ENCODE measurements at places on chromosomes 5 and 9.

DNA sequence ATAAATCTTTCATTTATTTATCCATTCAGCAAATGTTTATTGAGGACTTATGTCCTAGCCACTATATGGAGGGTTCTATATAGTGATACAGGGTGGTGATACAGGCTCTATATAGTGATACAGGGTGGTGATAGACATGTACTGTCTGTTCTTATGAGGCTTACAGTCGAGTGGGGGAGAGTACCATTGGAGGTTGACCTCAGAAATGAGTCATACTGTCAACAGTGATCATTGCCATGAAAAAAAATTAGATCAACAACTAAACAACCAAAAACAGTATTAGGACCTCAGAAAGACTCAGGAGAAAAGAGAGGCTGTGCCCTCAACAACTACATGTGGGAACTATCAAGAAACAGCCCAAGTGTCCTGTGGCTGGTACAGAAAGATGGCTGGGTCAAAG, 22.0 kb downstream of the PAPPA start:
- DNase-seq: no peak

GRCh38 chr9:69168709-69169217, 5.3 kb upstream of the TJP2 start:
- no peak for DNase-seq

DNA sequence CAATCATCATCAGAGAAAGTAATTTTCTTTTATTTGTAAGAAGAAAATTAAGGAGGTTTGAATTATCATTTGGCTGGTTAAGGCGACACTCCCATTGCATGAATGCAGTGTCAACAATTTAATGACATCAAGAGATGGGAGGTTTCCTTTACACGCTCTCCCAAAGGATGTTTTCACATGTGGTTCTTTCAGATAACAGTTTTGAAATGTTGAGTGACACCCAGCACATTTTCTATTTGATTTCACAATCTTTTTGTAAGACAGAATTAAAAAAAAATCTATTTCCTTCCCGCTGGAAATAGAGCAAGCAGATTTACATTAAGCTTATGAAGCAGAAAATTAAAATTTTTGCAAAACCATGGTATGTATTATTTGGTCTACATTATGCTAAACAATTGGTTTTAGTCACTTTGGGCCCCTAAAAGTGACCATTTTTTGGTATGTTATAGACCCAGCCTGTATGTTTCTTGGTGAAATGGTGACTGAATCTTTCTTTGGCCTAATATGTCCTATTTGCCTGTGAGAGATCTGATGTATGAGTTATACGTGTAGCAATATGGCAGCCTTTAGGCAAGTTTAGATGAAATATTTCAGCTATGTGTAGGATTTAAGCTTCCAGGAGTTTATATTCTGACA, 18.9 kb upstream of the ANKRD55 start:
- no peak for DNase-seq

DNA sequence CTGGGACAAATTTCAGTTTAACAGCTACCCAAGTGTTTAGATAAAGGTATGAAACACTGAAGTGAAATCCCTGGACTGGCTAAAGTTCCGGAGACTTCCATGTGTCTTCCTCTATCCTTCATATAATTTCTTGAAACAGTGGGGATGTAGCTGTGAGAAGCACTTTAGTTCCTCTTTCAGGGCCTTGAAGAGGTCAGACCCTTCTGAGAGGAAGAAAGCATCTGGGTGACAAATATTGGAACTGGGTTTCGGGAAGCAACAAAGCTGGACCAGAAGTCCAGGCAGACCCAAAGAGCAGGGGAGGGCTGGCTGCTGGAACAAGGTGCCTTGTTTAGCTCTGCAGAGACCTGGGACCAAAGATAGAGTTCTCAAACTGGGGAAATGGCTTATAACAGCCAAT, 75.4 kb upstream of the ZFAND5 start:
- DNase-seq: no peak

- DNase-seq: no peak
These were observed 51.1 kb upstream of the CDKN2AIPNL start for GRCh38 chr5:134462761-134463160.

DNA sequence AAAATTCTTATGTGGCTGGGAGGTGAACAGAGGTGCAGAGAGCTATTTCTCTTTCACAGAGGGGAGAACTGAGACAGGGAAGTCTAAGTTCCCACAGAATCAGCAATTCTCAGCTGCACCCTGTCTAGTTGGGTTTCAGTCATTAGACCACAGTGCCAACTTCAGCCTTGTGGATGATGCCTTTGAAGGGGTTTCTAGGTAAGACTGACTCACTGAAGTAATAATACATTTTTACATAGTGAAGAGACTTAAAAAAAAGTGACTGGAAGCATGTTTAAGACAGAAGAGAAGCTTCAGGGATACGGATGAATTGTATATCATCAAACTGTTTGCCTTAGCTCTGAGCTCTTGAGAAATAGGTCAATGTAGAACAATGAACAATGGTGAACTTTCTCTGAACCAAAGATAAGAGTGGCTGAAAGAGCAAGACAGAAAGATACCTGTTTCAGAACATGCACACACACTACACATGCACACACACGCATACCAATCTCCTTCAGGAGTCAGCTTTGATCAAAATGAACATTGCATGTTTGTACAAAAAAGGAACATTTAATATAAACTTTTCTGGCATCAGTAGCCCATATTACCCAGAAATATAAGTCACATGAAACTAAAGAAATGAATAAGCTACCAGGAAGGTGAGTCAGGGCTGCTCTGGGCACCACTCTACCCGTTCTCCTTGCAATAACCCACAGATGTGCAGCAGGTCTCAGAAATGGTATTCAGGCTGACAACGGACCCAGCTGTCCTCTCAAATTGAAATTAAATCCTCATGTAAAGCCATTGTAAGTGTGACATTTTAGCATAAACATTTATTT, 12.6 kb upstream of the FYB1 start:
- no peak for DNase-seq

DNA sequence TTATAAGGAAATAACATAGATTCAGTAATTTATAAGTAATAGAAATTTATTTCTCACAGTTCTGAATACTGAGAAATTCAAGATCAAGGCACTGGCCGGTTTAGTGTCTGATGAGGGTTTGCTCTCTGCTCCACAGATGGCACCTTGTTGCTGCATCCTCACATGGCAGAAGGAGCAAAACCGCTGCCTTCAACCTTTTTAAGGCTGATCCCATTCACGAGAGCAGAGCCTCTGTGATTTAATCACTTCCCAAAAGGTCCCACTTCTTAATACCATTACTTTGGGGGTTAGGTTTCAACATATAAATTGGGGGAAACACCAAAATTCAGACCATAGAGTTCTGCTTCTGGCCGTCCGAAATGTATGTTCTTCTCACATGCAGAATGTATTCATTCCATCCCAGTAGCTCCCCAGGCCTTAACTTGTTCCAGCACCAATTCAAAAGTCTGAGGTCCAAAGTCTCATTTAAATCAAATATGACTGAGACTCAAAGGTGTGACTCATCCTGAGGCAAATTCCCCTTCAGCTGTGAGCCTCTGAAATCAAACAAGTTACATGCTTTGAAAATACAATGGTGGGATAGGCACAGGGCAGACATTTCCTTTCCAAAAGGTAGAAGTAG, 30.6 kb downstream of the BAAT start:
- no peak for DNase-seq

GRCh38 chr9:129182625-129183494, 4.8 kb upstream of the IER5L start:
- no peak for DNase-seq

- DNase-seq: no peak
These were observed 127.7 kb upstream of the BASP1 start for GRCh38 chr5:17089690-17090089.

- DNase-seq: no peak
These were observed 93.1 kb downstream of the C9orf152 start for GRCh38 chr9:110114859-110115201.

DNA sequence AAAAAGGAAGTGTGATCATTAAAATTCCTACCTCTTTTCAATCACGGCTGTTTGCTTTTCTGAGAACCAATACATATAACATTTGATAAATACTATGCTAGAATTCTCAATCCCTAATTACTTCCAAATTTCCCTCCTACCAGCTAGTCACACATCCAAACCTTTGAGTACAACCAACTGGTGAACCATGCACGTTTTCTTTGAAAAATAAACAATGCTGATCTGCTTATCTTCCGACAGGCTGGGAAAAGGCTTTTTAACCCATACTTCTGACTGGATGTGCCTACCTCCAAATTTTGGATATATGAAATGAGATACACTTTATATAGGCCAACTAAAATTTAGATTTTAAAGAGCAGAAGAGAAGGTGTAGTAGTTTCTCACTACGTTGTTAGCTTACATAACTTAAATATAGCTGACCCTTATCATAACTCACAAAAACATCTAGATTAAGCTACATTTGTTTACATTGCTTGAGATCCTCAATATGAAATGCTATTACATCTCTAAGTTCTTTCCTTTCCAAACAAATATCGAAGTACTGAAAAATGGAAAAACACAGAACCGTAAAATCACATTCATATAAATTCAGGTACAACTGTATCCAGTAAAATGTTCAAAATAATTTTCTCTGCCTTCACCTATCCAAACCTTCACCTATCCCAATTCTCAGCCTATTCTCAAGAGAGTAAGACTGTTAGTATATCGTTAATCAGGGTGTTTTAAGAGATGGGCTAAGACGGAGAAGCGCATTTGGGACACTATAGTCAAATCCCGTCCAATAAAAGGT, 2.1 kb downstream of the NR3C1 start:
- no peak for DNase-seq

- no peak for DNase-seq
These were observed 499.2 kb upstream of the COX7C start for GRCh38 chr5:86118542-86118941.

DNA sequence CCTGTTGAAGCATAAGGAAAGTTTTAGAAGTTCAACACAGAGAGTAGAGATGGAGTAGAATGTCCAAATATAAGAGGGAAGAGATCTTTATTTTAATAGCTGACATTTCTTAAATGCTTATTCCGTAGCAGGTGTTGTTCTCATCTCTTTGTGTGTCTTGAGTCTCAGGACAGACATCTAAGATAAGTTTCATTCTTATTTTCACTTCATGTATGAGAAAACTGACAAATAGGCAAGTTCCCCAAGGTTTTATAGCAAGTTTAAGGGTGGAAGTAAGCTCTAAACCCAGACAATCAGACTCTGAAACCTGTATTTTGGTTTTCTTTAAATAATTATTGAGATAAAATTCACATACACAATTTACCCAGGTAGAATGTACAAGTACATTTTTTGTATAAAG, 228.4 kb upstream of the PPP1R2B start:
- DNase-seq: no peak

- no peak for DNase-seq
These were observed 54.7 kb downstream of the GLDC start for GRCh38 chr9:6590772-6591384.

- DNase-seq: no peak
These were observed 79.2 kb downstream of the ZNF354C start for GRCh38 chr5:179139111-179139935.

GRCh38 chr9:27385606-27386322, 88.8 kb upstream of the EQTN start:
- DNase-seq: no peak

DNA sequence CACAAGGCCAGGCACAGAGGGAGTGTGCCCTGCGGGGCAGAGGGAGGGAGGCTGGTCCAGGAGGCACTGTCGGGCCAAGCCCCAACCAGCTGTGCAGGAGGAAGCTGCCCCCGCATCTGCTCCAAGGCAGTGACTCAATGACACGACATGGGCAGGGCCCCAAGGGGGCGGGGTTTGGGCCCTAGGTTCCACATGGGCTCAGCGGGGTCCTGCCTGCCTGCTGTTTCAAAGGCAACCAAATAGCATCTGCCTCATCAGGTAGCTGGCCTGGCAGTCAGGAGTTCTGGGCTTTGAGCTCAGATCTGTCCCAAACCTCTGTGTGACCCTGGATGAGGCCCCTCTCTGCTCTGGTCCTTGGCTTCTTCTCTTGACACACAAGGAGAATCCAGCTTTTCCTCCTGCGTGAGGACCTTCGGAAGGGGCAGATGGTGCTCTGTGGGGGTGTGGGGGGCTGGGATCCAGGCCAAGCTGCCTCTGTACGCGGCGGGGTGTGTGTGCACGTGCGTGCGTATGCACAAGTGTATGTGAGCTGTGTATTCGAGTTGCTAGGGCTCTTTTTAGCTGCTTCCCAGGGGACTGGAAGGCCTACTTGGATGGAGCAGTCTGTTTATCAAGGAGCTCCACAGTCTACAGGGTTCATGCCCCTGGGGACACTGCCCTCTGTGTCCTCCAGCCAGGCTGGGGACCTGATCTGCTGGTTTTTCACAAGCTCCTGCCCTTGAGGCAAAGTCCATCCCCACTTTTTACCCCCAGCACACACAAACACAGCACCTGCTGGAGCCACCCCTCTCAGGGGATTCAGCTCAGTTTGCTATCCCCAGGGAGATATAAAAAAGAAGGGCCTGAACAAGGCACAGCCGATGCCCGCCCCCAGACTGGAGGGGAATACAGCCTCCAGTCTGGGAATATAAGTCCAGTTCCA, 138.9 kb downstream of the RGS3 start:
- no peak for DNase-seq

GRCh38 chr9:136886610-136887597, 588 bp downstream of the TRAF2 start:
- DNase-seq: no peak

DNA sequence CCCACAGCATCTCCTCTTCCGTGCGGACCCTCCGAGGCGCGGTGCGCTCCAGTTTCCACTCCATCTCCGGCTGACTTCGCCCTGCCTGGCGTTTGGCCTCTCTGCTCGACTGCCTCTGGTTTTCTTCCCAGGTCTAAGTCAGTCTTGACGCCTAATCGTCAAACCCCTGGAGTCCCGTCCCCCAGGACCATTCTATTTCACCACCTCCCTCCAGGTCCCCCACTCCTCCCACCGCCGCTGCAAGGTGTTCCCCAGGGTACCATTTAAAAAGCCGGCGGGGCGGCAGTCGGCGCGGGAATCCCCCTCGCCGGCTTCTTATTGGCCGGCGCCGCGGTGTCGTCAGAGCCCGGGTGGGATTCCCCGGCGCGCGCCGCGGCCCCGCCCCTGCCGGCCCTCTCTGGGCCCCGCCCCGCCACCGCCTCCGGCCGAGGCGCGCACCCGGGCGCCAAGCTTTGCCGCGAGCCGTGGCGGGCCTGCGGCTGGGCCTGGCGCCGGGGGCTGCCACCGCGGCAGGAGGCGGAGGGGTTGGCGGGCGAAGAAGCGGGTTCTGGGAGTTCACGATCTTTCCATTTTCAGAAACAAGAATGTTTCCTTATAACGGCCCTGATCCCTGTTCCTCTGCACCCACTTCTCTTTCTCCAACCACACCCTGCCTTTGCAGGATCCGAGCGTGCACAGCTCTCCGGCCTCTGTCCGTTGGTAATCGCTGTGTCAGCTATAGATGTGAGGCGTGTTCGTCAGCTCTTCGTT, at the start of gene CDC20B:
CDC20B (minus strand) TSS at position 241 of the 750 bp plus-strand sequence; CDS start at position 64, 177 bp downstream.
- DNase-seq: peak; percentile 65
